Activated CD4-positive, alpha-beta T cell treated with anti-CD3 and anti-CD28 coated beads for 36 hours (primary cell): ENCODE measurements at places on chromosomes 1 and 21. TPM values are rescaled to one million over a fixed set of nuclear protein-coding genes. Genes with fewer than 3 reads are reported as not detected.

AMY1B gene
- total RNA-seq: not detected

COL8A2 gene
- 0.05 TPM for total RNA-seq

E2F2 gene
- 25.0 TPM for total RNA-seq

- H3K36me3 ChIP-seq: no peaks in the 10 kb centered on the region
- H3K27ac ChIP-seq: no peak within 1 kb of the TSS
- H3K4me1 ChIP-seq: peaks cover 7% of the 10 kb centered on the region
- H3K4me3 ChIP-seq: peak within 1 kb of the TSS; percentile 60
Observed at GRCh38 chr1:230426246-230427093, at the start of gene PGBD5. Gene PGBD5, minus strand, starts transcription at chr1:230426332. Its CDS starts 404 bp downstream, at chr1:230425928.

DNA sequence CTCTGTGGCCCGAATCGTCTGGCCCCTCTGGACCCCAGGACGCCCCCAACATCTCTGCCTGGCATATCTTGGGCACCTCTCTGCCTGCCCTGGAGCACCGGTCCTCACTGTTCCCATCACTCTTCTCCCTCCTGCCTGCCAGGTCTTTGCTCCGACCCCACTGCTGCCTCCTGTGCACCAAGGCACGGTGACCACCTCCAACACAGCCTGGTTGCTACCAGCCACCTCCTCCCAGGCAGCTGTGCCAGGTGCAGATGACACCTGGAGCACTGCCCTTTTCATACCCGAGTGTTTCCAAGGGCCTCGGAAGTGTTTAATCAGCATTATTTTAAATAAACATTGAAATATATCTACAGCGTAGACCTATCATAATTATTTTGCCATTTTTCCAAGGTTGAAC, 31.3 kb downstream of the PKNOX1 start:
- H3K4me3 ChIP-seq: no peak overlapping the region
- H3K27ac ChIP-seq: no peak overlapping the region
- H3K27me3 ChIP-seq: no peaks in the 10 kb centered on the region
- H3K4me1 ChIP-seq: no peaks in the 10 kb centered on the region
- peaks cover 18% of the 10 kb centered on the region for H3K36me3 ChIP-seq

PCP4 gene
- not detected for total RNA-seq

CLEC20A gene
- not detected for total RNA-seq

UMODL1 gene
- total RNA-seq: not detected

DNA sequence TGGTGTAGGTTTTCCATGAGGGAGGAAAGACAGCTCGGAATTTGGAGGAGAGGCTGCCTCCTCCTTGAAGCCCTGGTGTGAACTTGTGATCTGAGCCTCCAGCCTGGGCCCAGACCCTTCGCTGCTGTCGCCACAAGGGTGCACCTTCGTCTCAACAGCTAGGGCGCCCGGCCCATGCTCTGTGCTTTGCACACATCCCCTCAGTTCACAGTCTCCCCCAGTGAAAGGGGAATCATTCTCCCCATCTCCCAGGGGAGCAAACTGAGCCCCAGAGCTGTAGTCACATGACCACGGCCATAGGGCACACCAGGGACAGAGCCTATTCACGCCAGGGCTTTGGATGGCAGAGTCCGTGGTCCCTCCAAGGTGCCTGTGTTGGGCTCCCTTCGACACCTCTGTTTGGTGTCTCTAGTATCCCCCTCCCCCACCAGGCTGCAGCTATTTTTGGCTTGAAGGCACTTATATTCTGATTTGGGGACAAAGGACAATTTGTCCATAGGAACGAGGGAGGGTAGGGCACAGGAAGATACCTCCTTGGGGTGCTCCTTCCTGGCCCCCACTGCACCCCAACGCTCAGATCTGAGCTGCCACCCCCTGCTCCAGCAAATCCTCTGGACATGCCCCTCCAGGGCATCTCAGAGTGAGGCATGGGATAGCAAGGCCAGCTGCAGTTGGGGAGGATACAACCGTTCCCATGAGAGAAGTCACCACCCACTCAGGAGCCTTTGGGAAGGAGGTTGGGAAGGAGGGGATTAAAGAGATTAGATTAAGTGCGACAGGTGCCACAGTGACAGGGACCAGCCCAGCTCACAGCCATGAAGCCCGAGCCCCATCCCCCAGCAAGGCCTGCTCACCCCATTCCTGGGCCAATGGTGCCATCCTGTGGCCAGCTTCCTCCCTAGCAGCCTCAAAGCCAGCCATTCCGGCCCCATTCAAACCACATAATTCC, 15.7 kb downstream of the MATN1 start:
- peaks cover 2% of the 10 kb centered on the region for H3K27me3 ChIP-seq
- no peaks in the 10 kb centered on the region for H3K36me3 ChIP-seq
- no peaks in the 10 kb centered on the region for H3K4me1 ChIP-seq
- H3K27ac ChIP-seq: no peak overlapping the region

GRCh38 chr1:245753807-245754206, 599.0 kb downstream of the KIF26B start:
- H3K4me3 ChIP-seq: no peak overlapping the region
- no peaks in the 10 kb centered on the region for H3K27me3 ChIP-seq
- no peak for DNase-seq
- no peak overlapping the region for H3K27ac ChIP-seq
- H3K4me1 ChIP-seq: no peaks in the 10 kb centered on the region
